NCI-H187 (cell line): ENCODE measurements at places on chromosomes 7 and 10.

GRCh38 chr7:21504021-21504420 is 38.8 kb upstream of the DNAH11 start:
- no peak for DNase-seq

GRCh38 chr10:19869370-19869769 is 53.1 kb downstream of the PLXDC2 start:
- DNase-seq: no peak

GRCh38 chr10:101670635-101671034 is 24.3 kb downstream of the FBXW4 start:
- no peak for DNase-seq

DNA sequence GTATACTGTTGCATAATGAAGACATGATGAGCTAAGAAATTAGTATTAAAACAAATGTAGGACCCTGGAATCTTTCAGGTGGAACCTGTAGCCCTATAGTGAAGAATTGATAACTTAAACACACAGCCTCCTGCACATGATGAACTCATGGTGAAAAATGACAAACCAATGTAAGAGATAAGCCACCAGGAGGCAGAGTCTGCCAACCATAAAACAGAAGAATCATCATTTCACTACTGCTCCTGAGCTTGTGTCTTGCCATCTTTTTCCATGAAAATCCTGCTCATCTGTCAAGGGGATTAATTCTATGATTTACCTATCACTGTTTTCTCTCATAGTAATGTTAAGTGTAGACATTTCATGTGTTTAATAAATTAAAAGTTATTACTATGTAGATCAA is 363.9 kb downstream of the MALRD1 start:
- no peak for DNase-seq

DNA sequence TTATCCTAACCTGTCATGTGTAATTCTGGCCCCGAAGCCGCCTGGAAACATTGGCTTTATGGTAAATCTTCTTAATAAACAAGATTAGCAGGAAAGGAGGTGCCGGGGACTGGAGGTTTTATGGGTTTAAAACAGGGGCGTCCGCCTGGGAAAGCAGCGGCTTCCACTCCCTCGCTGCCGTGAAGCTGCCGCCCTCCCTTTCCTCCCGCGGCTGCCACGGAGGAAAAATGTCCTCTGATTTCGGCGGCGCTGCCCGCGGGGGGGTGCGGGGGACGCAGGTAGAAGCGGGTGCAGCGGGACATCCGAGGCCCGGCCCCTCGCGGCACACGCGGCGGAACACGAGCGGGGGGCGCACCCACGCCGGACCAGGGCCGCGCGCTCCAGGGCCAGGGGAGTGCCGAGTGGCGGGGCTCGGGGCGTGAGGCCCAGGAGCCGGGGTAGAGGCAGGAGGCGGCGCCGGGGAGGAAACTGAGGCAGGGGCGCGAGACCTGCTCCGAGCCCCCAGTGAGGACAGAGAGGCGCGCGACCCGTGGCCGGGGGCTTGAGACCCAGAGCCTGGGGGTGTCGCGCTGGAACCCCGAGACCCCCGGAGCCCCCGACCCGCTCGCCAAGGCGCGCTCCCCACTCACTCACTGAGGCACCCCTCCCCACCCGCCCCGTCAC is 993 bp downstream of the PTPRN2 start:
- DNase-seq: no peak

GRCh38 chr7:2934984-2935740 is 91.1 kb upstream of the GNA12 start:
- DNase-seq: no peak

DNA sequence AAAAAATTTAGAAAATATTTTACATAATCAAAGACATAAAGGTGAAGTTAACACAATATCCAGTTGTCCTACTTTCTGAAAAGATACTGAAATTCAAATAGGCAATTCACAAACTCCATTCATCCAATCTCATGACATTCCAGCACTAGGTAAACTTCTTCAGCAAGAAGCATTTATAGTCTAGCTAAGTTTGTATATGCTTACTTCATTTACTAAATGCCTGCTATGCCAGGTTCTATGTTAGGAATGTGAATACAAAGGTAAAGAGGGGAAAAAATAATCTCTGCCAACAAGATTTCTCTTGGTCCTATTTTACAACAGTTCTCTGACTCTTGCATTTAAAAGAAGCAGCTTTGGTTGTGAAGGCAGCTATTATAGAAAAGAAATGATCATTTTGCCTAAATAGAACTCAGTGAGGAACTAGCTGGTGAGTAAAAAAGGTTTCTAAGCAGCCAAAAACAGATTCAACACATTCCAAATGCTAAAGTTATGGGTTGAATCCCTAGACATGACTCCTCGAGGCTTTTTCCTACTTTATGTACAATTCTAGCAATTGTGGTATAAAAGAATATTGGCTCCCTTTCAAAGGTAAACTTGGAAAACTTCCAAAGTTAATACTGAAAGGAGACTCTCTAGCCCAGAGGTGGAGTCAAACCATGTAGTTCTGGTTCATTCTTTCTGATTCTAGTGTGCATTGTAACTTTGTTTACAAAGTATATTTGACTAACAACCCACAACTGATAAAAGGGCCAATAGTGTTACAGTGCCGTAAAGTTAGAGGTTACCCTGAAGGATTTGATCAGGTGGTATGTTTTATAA is 30.9 kb upstream of the KLHL7 start:
- no peak for DNase-seq

DNA sequence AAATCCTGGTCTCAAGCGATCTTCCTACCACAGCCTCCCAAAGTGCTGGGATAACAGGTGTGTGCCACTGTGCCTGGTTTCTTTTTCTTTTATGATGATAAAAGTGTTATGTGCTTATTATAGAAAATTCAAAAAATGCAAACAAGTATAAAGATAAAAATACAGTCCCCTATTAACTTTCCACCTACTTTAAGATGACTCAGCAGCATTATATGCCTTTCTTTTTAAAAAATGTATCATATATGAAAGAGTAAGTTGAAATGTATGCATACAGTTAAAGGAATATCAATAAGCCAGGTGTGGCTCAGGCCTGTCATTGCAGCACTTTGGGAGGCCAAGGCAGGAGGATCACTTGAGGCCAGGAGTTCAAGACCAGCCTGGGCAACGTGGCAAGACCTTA is 216.9 kb upstream of the GALNT17 start:
- DNase-seq: no peak

GRCh38 chr7:157021871-157022680 is 11.6 kb upstream of the MNX1 start:
- no peak for DNase-seq
